HTR-8/SVneo (cell line): ENCODE measurements at places on chromosomes 1 and 21.

GRCh38 chr1:39673215-39673614, 1.3 kb upstream of the NT5C1A start:
- no peak for DNase-seq

DNA sequence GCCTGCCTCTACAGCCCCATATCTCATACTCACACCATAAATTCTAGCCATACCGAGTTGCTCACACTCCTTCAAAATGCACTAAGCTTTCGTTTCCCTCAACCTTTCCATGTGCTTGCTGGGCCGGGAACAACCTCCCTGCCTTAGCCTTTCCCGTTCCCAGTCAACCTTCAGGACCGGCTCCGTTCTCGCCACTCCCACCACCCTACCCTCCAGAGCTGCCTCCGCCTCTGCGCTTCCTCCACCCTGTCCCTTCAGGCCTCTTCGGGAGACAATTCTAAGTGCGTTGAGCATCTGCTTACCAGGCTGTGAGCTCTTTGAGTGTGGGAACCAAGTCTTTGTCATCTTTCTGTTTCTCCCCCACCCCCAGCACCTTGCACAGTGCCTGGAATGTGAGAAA, 31.6 kb downstream of the KCNN3 start:
- DNase-seq, result no peak

- no peak for DNase-seq
Measured at GRCh38 chr1:234756066-234756774, 146.2 kb upstream of the IRF2BP2 start.

DNA sequence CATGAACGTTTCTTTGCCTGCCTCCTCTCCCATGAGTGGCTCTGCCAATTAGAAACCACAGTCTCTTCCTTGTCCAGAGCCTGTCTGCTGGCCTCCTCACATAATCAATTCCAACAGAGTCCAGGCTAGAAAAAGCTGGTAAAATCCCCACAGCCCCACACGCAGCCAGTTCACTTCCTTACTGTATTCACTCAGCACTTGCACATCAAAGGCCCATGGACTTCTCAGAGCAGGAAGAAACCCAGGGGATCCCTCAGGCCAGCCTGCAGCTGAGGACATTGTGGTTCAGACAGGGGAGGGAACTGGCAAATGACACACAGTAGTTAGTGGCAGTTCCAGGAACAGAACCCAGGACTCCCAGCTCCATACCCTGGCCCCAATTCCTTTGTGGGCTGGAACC, 171.6 kb upstream of the EDN2 start:
- no peak for DNase-seq

DNA sequence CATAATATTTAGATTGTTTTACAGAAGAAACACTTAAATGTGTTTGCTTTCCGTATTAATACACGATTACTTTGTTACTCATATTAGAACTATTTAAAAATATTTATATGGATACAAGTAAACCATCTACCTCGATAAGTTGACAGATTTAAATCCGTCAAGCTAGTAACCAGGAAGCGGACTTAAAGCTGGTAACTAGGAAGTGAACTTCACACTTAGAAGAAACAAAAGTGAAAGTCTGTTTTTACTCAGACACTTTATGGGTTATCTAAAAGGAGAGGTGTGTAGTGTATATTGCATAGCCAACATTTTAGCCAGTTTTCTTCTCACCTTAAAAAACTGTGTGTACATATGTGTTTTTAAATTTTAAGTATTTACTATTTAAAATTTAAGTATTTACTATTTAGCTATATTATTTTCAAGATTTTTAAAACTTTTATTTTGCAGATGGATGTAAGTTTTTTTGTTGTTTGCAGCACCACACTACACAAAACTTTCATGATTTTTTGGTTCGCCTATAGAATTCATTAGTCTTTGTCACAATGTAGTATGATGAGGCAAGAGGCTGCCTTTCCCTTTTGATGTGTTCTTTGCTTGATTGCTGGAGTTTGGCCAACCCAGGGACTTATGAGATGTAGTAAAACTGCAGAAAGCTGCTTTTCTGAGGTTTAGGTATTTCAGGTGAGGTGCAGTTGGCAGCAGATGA, 2.7 kb downstream of the USP25 start:
- peak; percentile 36 for DNase-seq

DNA sequence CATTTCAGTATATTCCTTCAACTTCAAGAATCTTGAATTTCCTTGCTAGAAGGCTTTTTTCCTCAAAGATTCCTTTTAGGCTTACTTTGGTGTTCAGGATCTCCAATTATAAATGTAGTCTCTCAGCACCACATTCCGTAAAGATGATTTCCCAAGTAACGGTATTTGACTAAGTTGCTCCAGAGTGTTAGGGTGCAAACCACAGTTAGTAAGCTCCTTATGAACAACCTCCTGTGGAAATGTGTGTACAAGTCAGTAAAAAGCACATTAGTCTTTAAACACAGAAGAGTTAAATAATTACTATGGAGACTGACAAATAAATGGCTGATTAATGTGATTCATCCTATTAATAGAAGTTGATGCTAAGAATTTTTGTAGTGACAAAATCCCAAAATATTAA, 10.3 kb downstream of the DONSON start:
- DNase-seq, result no peak

GRCh38 chr1:86205741-86206140, 49.2 kb upstream of the COL24A1 start:
- no peak for DNase-seq

GRCh38 chr1:232629250-232630046, 485 bp downstream of the SIPA1L2 start:
- DNase-seq, result no peak

- no peak for DNase-seq
Measured at GRCh38 chr1:207981976-207982375, 71.1 kb upstream of the CD34 start.

GRCh38 chr1:160205242-160206035, at the start of gene PEA15:
TSS of gene PEA15 (plus strand) at chr1:160205384. CDS start at chr1:160211545, 6,161 bp downstream.
- peak; percentile 69 for DNase-seq

DNA sequence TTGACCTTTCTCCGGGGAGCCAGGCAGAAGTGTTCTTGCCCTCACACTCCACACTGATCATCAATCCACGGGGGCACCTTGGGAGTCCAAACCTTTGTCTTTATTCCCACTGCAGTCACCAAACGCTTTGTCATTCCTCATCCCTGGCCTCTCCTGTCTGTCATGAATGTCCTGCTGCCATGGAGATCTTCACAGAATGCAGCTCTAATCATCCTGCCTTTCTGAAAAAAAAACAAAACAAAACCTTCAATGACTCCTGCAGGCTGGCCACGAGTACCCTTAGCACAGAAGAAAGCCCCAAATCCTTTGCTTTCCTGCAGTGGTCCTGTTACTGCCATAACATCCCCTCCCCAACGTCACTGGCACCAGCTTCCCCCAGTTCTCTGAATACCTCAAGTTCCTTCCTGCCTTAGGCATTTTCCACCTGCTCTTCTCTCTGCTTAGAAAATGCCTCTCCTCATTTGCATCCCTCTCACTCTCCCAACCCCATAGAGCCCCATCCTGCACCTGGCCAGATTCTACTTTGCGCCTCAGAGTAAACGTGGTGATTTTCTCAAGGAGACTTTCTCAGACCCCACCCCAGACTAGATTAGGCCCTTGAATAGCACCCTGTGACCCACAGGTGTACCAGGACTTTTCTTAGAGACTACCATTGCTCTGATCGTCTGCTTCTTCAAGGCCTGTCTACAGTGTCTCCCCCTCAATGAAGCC, 131.2 kb downstream of the AK5 start:
- no peak for DNase-seq

DNA sequence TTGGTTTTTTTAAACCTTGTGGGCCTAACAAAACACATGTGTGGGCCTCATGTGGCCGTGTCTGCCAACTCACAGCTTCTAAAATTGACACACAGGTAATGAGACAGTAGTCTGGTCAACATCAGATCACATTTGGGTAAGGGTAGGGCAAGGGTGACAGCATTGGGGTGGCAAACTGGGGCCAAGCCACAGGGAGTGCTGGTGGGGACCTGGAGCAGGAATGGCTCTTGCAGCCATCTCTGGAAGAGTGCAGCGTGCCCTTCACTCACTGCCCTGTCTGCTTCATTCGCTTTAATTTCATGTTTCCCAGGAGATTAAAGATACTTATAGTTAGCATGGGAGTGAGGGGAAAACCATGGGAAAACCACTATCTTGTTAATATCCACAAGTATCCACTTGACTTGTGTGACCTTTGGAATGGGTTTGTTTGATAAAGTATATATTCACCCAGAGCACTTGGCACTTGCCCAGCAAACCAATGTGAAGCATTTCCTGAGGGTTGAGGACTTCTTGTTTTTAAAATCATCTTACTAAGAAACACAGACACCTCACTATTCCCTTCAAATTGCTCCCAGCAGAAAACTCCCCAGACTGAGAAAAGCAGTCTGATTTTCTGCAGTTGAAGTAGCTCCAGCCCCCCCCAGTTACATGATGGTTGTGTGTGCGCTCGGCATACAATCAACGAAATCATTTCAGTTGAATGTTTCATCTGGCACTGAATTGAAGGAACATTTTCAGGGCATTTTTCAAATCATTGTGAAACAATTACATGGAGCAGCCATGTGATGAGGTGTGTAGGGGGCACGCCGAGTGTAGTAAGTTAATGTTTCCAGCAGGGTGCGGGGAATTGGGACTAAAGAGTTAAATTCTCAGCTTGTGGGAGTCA, 175.7 kb downstream of the VPS13D start:
- no peak for DNase-seq

- no peak for DNase-seq
Measured at GRCh38 chr1:156868341-156868740, 7.7 kb downstream of the NTRK1 start.

- no peak for DNase-seq
Measured at GRCh38 chr1:220892997-220893700, 13.9 kb downstream of the HLX start.

- DNase-seq, result peak; percentile 72
Measured at GRCh38 chr1:8985915-8986813, 40.1 kb downstream of the SLC2A7 start.

DNA sequence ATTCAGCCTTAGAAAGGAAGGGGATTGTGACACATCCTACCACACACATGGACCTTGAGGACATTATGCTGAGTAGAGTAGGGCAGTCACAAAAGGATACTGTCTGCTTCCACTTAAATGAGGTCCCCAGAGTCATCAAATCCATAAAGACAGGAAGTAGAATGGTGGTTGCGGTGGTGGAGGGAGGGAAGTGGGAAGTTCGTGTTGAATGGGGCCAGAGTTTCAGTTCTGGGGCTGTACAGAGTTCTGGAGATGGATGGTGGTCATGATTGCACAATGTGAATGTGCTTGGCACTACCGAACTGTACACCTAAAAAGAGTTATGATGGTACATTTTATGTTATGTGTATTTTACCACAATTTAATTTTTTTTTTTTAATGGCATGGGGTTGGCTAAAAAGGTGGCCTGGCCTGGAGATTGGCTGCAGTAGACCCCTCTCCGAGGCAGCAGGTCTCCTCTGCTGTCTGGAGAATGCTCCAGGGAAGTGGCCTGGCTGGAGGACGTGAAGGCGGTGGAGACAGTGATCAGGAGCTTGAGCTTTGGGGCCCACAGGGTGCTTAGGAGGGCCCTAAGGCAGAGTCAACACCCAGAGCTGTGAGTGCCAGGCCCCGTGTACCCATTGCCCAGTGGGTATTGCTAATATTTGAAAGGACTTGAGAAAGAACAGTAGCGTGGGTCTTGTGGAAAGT, 30.4 kb downstream of the IFNGR2 start:
- no peak for DNase-seq

- DNase-seq, result no peak
Measured at GRCh38 chr1:43302721-43303470, 2.1 kb downstream of the TIE1 start.

- DNase-seq, result no peak
Measured at GRCh38 chr1:224114787-224115175, 870 bp downstream of the FBXO28 start.

- peak; percentile 72 for DNase-seq
Measured at GRCh38 chr1:32724678-32725614, 22.4 kb upstream of the SYNC start.

GRCh38 chr1:4161366-4162006, 261.4 kb upstream of the C1orf174 start:
- DNase-seq, result no peak

GRCh38 chr1:180185281-180185680, 30.6 kb downstream of the QSOX1 start:
- DNase-seq, result no peak

GRCh38 chr1:21297975-21298374, 7.7 kb upstream of the ECE1 start:
- no peak for DNase-seq
